ENCODE measurements at places on chromosomes 2 and 18.

DNA sequence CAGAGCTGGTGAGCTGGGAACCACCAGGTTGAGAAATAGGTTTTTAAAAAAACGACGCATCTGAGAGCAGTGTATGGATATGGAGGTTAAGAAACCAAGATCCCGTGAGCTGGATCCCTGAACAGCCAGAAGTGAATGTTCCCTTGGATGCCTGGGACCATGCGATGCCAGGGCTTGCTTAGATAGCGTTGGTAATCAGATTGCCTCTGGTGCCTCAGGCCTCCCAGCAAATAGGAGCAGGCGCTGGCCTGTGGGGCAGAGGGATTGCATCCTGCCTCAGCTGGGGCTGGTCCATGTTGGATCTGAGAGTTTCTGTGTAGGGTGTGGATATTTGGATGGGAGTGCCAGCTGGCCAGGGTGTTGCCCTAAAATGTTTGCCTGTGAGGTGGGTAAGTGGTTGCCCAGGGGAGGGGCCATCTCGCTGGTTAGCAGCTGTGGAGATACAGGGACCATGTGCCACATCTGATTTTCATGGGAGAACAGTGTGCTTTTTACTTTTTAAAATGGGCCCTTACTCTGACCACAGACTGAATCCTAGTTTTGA, 80.8 kb upstream of the MCFD2 start:
- no peak overlapping the region for H3K27ac ChIP-seq
- no peaks in the 10 kb centered on the region for H3K27me3 ChIP-seq
- DNase-seq: no peak

- H3K4me1 ChIP-seq: peaks cover 37% of the 10 kb centered on the region
- H3K27ac ChIP-seq: no peak overlapping the region
These were observed 46.0 kb downstream of the LRRFIP1 start for GRCh38 chr2:237673130-237674001.

DNA sequence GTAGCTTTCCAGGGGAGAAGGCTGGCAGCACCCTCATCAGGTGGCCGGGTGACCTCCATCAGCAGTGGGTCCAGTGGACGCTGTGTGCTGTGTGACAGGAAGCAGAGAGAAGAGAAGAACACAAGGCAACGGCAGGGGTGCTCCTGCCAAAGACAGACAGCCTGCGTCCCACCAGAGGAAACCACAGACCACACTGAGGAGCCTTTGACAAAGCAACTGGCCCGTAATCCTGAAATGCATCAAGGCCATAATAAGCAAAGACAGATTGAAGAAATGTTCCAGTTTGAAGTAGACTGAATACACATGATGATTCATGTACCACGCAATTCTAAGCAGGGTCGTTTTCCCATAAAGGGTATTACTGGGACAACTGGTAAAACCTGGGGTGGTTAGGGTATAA, 172.4 kb downstream of the FBXO15 start:
- DNase-seq: no peak
- no peak overlapping the region for H3K27ac ChIP-seq
- no peak overlapping the region for H3K4me3 ChIP-seq

DNA sequence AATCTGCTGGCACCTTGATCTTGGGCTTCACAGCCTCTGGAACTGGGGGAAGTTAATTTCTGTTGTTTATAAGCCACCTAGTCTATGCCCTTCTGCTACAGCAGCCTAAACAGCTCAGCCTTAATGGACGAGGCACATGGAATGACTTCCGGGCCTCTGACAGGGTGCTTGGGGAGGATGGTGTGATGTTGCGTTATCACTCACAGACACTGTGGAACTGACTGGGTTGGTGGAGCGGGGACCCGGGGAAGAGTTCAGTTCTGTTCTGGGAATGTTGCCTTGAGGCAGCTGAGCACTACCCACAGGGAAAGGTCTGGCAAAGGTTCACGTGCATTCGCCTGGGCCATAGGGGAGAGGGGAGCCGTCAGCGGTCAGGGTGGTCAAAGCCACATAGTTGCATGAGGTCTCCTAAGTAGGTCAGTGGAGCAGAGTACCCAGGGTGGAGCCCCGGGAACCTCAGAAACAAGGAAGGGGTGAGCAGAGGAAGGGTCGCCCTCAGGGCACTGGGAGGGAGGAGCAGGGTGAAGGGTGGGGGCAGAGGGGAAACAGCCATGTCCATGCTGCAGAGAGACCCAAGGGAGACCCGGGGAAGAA, 36.2 kb downstream of the LRRFIP1 start:
- no peak for DNase-seq
- no peak overlapping the region for H3K27ac ChIP-seq
- no peaks in the 10 kb centered on the region for H3K36me3 ChIP-seq
- H3K4me1 ChIP-seq: peaks cover 14% of the 10 kb centered on the region

DNA sequence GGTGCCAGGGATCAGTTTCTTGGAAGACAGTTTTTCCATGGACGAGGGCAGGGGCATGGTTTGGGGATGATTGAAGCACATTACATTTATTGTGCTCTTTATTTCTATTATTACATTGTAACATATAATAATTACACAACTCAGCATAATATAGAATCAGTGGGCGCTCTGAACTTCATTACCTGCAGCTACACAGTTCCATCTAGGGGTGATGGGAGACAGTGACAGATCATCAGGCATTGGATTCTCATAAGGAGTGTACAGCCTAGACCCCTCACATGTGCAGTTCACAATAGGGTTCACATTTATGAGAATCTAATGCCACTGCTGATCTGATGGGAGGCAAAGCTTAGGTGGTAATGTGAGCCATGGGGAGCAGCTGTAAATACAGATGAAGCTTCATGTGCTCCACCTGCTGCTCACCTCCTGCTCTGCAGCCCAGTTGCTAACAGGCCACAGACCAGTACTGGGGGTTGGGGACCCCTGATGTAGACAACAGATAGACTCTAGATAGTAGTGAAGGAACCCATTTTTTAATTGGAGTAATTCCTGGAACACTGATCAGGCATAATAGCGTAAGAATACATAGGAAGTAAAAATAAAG, 41.5 kb upstream of the MC4R start:
- no peaks in the 10 kb centered on the region for H3K27me3 ChIP-seq
- no peak overlapping the region for H3K27ac ChIP-seq
- H3K4me1 ChIP-seq: no peaks in the 10 kb centered on the region
- H3K4me3 ChIP-seq: no peak overlapping the region
- H3K36me3 ChIP-seq: no peaks in the 10 kb centered on the region
- peak; percentile 5 for DNase-seq

- no peaks in the 10 kb centered on the region for H3K36me3 ChIP-seq
- no peak overlapping the region for H3K4me3 ChIP-seq
- no peaks in the 10 kb centered on the region for H3K27me3 ChIP-seq
- no peak overlapping the region for H3K27ac ChIP-seq
- no peaks in the 10 kb centered on the region for H3K4me1 ChIP-seq
- no peak for DNase-seq
These were observed 587.6 kb downstream of the DSC3 start for GRCh38 chr18:30454920-30455319.

DNA sequence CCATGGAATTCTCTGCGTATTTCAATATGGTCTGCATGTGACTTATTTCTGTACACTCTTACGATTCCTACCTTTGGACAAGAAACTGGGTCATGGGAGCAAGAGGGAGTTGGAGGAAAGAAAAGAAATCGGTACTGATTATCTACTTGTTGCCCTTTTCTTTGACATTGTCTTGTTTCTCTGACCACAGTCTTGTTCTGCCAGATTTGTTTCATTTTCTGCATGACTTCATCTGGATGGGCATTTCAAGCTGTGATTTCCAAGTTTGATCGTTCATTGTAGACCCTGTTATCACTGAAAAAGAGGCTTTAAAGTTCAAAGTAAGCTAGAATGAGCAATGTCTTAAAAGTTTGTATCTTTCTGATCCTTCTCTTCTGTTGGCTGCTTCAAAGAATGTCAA, 2186.3 kb upstream of the CELF4 start:
- H3K27ac ChIP-seq: no peak overlapping the region
- no peaks in the 10 kb centered on the region for H3K36me3 ChIP-seq
- DNase-seq: no peak
- no peaks in the 10 kb centered on the region for H3K4me1 ChIP-seq
- H3K4me3 ChIP-seq: no peak overlapping the region

- no peaks in the 10 kb centered on the region for H3K4me1 ChIP-seq
- no peak overlapping the region for H3K4me3 ChIP-seq
- no peaks in the 10 kb centered on the region for H3K27me3 ChIP-seq
- H3K36me3 ChIP-seq: no peaks in the 10 kb centered on the region
- no peak for DNase-seq
These were observed 113.8 kb upstream of the NRXN1 start for GRCh38 chr2:51145761-51146160.

- no peaks in the 10 kb centered on the region for H3K27me3 ChIP-seq
- H3K27ac ChIP-seq: no peak overlapping the region
- H3K4me1 ChIP-seq: no peaks in the 10 kb centered on the region
- no peak overlapping the region for H3K4me3 ChIP-seq
- DNase-seq: no peak
These were observed 5.0 kb upstream of the SERPINB2 start for GRCh38 chr18:63882333-63883141.

- H3K27ac ChIP-seq: no peak overlapping the region
- DNase-seq: no peak
- no peaks in the 10 kb centered on the region for H3K36me3 ChIP-seq
- no peaks in the 10 kb centered on the region for H3K4me1 ChIP-seq
- H3K4me3 ChIP-seq: no peak overlapping the region
These were observed 239.0 kb downstream of the ZNF521 start for GRCh38 chr18:25112821-25113434.

DNA sequence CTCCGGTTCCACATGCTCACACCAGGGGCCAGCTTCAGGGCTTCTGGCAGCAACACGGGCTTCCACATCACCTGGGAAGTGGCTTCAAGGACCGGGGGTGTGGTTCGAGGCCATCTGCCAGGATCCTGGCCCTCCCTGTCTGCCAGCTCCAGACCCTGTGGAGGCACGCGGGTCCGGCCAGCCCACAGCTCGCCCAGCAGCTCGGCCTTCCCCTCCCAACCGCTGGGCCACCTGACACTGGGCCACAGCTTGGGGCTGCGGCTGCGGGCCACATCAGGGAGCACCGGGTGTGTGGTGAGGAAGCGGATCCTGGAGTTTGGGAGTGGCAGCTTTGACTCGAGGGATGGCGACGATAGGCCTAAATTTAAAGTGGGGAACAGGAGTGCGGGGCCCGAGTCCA, 7.0 kb downstream of the C2orf81 start:
- H3K4me3 ChIP-seq: peak overlapping the region; percentile 54
- DNase-seq: peak; percentile 28
- H3K36me3 ChIP-seq: no peaks in the 10 kb centered on the region
- peaks cover 27% of the 10 kb centered on the region for H3K4me1 ChIP-seq
- H3K27ac ChIP-seq: no peak overlapping the region
- peaks cover 18% of the 10 kb centered on the region for H3K27me3 ChIP-seq

- H3K27me3 ChIP-seq: no peaks in the 10 kb centered on the region
- H3K36me3 ChIP-seq: no peaks in the 10 kb centered on the region
- no peaks in the 10 kb centered on the region for H3K4me1 ChIP-seq
- no peak for DNase-seq
These were observed 565.2 kb downstream of the NRXN1 start for GRCh38 chr2:50466685-50467084.

DNA sequence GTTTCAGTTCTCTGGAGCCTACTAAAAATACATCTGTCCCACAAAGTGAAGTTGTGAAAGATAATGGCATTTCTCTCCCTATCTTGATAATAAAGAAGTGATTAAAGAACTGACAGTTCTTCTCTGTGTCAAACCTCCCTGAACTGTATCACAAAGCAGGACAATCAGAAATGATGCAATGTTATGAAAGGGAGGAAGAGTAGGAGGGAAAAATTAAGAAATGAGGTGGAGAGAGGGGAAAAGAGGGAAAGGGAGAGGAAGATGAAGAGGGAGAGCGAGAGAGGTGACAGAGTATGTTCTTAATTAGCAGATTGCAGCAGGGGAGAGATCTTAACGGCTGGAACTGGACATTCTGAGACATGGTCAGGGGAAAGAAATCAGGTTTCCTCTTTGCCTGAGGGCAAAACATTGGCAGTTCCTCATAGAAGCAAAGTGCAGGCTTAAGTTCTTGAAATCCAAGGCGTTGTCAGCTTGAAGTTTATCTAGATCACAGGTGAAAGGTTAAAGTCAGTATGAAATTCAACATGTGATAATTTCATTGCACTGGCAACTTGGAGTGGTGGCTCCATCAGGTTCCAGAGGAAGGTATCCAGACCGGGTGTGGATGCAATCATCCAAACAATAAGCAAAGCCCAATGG, 54.6 kb downstream of the RDH14 start:
- H3K36me3 ChIP-seq: no peaks in the 10 kb centered on the region
- H3K27me3 ChIP-seq: no peaks in the 10 kb centered on the region
- peak overlapping the region; percentile 32 for H3K27ac ChIP-seq
- peak; percentile 45 for DNase-seq
- H3K4me1 ChIP-seq: peaks cover 3% of the 10 kb centered on the region

DNA sequence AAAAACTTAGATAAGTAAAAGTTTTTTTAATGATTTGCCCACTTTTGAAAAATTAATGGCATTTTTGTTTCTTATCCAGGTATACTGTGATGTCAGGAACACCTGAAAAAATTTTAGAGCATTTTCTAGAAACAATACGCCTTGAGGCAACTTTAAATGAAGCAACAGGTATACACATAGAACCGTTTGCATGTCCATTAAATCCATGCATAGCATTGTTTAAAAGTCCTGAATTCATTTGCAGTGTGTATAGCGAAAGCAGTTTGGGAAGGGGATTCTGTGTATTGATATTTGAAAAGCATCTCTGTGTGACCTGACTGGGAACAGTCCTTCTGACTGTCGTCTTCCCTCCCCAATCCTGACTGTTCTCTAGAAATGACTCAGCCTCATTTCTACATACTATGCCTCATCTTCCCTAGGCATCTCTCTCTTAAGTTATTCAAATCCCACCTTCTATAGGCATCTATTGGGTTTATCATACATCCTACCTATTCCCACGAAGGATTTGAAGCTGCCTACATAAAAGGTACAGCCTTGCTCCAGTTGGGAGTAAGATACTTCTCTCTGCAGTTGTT, 79.2 kb upstream of the MAP3K20 start:
- H3K4me3 ChIP-seq: no peak overlapping the region
- DNase-seq: no peak
- no peaks in the 10 kb centered on the region for H3K36me3 ChIP-seq
- no peaks in the 10 kb centered on the region for H3K27me3 ChIP-seq
- H3K27ac ChIP-seq: no peak overlapping the region

GRCh38 chr2:222299906-222300725, 1.3 kb upstream of the PAX3 start:
- no peak for DNase-seq
- no peak overlapping the region for H3K27ac ChIP-seq
- peaks cover 100% of the 10 kb centered on the region for H3K27me3 ChIP-seq
- H3K36me3 ChIP-seq: no peaks in the 10 kb centered on the region

- DNase-seq: no peak
- H3K27ac ChIP-seq: no peak overlapping the region
- no peaks in the 10 kb centered on the region for H3K36me3 ChIP-seq
- no peaks in the 10 kb centered on the region for H3K4me1 ChIP-seq
These were observed 328.4 kb upstream of the MAP2 start for GRCh38 chr2:209095432-209095831.

DNA sequence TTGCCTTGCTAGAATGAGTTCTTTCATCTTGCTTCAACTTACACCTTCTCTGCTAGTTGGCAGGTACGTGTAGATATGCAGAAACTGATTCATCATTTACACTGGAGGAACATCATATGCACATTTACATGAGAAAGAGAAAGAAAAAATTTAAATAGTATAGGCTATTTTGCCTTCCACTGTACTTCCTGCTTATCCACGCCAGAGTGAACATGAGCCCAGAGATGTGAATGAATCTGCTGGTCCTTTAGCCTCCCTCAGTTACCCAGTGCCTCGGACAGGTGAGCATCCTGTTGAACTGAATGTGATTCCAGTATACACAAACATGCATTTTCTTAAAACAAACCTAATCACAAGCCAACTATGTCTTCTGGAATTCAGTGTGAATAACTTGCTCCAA, 83.6 kb downstream of the SESTD1 start:
- H3K4me1 ChIP-seq: no peaks in the 10 kb centered on the region
- H3K36me3 ChIP-seq: peaks cover 2% of the 10 kb centered on the region
- no peak for DNase-seq
- no peaks in the 10 kb centered on the region for H3K27me3 ChIP-seq
- no peak overlapping the region for H3K4me3 ChIP-seq
